ENCODE measurements at places on chromosomes 1 and 21.

DNA sequence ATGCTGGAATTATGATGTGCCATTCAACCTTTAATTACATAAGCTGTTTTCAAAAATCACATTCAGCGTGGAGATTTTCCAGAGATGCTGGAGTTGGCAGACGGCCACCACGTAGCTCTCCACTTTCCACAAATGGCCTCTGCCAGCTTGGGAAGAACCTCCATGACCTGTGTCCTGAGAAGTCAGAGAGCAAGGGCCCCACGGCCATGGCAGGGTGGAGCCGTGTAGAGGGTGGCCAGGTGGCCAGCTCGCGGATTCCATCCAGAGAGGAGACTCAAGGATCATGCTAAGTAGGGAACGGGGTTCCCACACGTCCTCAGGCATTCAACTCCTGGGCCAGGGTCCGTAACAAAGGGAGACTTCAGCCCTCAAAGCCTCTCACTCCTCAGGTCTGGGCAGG lies 1.3 kb upstream of the GALE start:
- no peak for DNase-seq

GRCh38 chr1:110548381-110548780 lies 29.4 kb upstream of the KCNA10 start:
- peak; percentile 8 for DNase-seq

GRCh38 chr1:150893336-150893913 lies 6.5 kb downstream of the CTXND2 start:
- no peak for DNase-seq

GRCh38 chr21:45043541-45044020 lies 30.8 kb upstream of the ADARB1 start:
- no peak for DNase-seq

- no peak for DNase-seq
Measured at GRCh38 chr1:232904566-232904965, 45.8 kb upstream of the NTPCR start.

DNA sequence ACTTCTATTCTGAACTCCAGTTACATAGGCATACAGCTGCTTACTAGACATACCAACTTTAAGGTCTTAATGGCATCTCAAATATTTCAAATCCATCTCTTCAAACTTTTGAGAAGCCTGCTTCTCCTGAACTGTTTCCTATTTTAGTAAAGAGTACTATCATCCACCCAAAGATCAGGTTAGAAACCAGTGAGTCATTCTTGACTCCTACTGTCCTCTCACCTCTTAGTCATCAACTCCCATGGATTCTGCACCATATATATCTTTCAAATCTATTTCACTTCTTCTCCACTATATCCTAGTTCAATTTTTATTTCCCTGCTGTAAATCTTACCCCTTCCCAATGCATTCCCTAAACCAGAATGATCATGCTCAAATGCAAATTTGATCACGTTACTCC lies 18.1 kb upstream of the BEND5 start:
- DNase-seq: no peak

GRCh38 chr1:111747282-111747734 lies 8.1 kb upstream of the INKA2 start:
- peak; percentile 21 for DNase-seq

GRCh38 chr1:24369199-24369598 lies 44.4 kb downstream of the STPG1 start:
- no peak for DNase-seq
